Endothelial cell of umbilical vein (primary cell): ENCODE measurements at places on chromosomes 5 and 9. TPM values are rescaled to one million over a fixed set of nuclear protein-coding genes. Genes with fewer than 3 reads are reported as not detected.

GRCh38 chr5:59593439-59594007, 300.0 kb downstream of the PDE4D start:
- DNase-seq, result no peak

DNA sequence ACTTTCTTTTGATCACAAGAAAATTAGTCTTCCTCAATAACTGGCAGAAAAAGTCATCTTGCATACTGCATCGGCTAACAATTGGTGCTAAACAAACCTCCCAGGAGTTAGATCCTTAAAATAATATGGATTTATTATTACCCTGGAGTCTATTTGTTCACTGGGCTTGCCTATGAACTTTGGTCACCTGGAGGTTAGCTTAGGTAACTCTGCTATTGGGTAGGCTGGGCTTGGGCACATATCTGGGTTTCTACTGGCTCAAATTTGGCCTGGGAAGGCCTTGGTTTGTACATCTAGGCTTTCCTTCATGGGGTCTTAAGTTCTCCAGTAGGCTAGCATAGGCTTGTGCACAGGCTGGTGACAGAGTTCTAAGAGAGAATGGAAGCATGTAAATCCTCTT, 279.9 kb downstream of the RASEF start:
- DNase-seq, result no peak

DNA sequence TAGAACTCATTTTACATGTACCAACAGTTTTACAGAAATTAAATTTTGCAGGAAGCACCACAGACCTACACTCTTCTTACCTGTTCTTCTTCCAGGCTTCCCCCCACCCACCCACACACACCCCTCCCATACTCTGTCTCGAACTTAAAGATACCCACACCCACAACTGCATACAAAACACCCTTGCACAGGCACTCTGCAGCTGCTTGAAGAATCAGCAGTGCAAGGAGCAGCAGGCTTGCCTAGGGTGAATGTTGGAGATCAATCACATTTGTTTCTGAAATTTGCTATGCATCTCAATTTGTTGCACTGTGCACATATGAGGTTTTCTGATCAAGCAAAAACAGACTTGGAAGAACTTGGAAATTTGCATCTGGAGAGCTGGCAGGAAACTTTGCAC, 77.5 kb upstream of the TGFBR1 start:
- DNase-seq, result no peak

Gene CBY3
- total RNA-seq, result not detected in 2 replicates

Gene IRF1
- 17.7 and 28.0 TPM in 2 replicates for total RNA-seq

DNA sequence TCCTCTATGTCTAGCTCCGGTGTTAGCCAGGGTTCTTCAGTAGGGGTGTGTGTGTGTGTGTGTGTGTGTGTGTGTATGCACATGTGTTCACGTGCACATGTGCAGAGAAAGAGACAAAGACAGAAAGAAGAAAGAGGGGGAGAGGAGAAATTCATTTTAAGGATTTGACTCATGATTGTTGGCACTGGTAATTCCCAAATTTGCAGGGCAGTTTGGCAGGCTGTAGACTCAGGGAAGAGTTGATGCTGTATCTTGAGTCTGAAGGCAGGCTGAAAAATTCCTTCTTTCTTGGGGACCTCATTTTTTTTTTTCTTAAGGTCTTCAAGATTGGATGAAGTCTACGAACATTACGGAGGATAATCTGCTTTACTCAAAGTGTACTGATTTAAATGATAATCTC, 335.7 kb downstream of the NSG2 start:
- no peak for DNase-seq

DNA sequence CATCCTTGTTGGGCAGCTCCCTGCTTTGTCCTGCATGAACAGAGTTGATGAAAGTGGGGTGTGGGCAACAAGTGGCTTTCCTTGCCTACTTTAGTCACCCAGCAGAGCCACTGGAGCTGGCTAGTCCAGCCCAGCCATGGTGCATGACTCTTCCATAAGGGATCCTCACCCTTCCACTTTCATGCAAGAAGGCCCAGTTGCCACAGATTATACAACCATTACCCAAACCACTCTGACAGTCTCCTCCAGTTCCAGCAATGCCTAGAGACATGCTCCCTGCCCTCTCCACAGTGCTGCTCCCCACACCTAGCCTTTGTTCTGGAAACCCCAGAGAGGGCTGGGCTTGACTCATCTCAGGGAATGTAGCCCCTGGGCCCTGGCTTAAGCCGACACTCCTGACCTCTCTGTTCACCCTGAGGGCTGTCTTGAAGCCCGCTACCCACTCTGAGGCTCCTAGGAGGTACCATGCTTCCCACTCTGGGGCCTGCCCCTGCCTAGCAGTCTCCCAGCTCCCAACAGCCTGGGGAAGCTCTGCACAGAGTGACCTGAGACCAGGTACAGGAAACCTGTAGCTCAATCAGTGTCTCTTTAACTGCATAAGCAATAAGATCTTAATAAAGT, 3.9 kb downstream of the SLC35A4 start:
- no peak for DNase-seq

Gene TSSK1B
- total RNA-seq, result 0.12 TPM in 1 of 2 replicates, not detected in the other

- DNase-seq, result no peak
These were observed 147.3 kb downstream of the FAM114A2 start for GRCh38 chr5:153891394-153891793.

- DNase-seq, result peak; percentile 48
These were observed at the start of gene BNC2 for GRCh38 chr9:16870596-16871335. TSS of gene BNC2 (minus strand) at chr9:16870670. CDS start at chr9:16870648, 22 bp downstream.

DNA sequence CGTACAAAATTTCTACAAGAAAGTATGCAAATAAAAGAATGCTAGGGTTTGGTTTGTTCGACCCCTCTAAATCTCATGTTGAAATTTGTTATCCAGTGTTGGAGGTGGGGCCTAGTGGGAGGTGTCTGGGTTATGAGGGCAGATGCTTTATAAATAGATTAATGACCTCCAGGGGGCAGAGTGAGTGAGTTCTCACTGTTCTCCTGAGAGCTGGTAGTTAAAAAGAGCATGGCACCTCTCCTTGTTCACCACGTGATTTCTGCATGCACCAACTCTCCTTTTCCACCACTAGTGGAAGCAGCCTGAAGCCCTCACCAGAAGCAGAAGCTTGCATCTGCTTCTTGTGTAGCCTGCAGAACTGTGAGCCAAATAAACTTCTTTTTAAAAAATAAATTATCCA, 50.4 kb upstream of the FAM170A start:
- DNase-seq, result peak; percentile 25

Gene STOM
- total RNA-seq, result 138 and 170 TPM in 2 replicates

Gene OMD
- not detected in 2 replicates for total RNA-seq

Gene TLX3
- not detected in 2 replicates for total RNA-seq

GRCh38 chr9:95201206-95201605, 116.3 kb downstream of the FANCC start:
- DNase-seq, result no peak

Gene MCC
- 23.0 and 27.5 TPM in 2 replicates for total RNA-seq

Gene PLGRKT
- total RNA-seq, result 20.3 and 21.2 TPM in 2 replicates

DNA sequence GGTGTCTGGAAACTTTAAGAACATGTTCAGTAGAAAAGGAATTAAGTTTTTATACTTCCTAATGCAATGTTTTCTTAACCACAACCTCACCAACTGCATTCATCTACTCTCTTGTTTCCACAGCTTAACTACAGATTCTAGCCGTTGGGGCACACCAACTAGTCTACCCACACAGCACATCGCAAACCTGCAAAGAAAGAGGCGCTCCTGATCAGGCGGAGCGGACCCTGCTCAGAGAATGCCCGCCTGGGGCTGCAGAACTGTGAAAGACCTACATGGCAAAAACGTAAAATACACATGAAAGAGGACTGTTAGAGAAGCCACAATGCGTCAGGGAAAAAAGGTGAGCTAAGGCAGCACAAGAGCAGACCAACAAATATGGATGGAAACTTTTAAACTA, 75.4 kb upstream of the RAPGEF6 start:
- DNase-seq, result no peak

DNA sequence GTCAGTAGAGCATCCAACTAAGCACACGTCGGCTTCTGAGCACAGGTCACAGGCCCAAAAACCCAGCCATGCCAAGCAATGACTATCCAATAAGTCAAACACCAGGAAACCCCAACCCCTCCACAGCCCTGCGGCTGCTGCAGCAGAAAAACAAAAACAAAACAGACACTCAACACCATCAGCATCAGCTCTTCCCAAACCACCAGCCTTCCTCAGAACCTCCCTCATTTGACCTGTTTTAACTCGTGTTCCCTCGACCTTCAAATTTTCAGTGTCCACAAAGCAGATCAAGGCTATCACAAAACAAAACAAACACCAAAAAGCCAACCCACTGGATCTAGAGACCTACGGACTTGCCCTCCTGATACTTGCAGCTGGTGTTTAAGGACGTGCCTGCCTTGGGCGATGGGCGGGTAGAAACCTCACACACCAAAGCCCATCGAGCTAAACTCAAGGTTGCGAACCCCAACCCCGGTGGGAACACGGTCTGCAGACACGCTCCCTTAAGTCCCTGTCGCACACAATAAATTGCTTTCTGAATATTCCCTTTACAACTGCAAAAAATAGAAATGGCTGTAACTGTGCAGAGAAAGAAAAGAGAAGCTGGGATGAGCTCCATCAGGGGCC, 247.1 kb upstream of the ANKRD55 start:
- no peak for DNase-seq

DNA sequence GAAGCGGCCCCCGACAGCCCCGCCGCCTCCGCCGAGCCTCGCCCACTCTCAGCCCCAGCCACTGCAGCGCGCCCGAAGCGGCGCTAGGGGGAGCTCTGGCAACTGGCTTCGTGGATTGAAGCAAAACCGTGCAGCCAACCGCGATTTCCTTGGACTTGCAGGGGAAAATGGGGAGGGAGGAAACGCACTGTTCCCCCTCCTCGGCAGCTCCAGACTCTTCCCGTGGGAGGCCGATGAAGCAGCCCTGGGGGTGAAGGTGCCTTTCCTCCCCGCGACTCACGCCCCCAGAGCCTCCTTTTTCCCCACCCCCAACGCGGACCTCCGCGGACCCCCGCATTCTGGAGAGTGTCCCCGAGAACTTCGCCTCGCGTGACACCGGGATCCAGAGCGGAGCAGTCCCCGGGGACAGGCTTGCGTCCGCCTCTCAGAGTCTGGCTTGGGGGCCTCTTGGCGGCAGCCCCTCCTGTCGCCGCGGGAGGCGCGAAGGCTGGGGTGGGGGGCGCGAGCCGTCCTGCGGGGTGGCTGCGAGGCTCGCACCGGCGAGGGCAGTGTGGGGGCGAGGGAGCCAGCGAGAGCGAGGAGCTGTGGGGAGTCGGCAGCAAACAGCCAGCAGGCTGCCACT, 3.8 kb downstream of the IER5L start:
- peak; percentile 81 for DNase-seq

DNA sequence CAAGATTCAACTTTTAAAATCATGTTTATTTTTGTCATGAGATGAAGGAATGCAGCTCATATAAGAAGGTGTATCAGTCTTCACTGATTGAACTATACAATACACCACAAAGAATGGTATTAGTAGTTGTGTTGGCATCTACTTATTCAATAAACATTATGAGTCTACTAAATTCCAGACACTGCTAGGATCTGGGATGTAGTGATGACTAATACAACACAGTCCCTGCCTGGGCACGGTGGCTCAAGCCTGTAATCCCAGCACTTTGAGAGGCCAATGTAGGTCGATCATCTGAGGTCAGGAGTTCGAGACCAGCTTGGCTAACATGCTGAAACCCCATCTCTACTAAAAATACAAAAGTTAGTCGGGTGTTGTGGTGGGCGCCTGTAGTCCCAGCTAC, 171.4 kb upstream of the NFIB start:
- no peak for DNase-seq

Gene CCDC192
- not detected in 2 replicates for total RNA-seq

DNA sequence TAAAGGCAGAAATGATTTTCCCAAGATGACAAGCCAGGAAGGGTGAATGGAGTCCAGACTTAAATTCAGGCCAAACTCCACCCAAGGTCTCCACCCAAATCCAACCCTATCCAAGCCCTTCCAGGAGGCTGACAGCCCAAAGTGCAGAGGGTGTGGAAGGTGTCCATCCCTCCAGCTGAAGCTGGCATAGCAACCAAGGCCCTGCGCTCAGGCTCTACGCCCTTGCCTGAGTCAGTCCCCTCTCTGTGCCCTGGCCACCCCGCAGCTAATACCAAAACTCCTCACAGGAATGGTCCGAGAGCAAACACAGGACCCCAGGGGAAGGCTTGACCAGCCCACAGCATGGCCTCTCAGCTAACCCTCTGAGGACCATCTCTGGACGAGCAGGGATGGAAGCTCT, 2.1 kb downstream of the SEPTIN8 start:
- DNase-seq, result no peak

Gene CAMK2A
- not detected in 2 replicates for total RNA-seq

Gene GRM6
- not detected in 2 replicates for total RNA-seq

DNA sequence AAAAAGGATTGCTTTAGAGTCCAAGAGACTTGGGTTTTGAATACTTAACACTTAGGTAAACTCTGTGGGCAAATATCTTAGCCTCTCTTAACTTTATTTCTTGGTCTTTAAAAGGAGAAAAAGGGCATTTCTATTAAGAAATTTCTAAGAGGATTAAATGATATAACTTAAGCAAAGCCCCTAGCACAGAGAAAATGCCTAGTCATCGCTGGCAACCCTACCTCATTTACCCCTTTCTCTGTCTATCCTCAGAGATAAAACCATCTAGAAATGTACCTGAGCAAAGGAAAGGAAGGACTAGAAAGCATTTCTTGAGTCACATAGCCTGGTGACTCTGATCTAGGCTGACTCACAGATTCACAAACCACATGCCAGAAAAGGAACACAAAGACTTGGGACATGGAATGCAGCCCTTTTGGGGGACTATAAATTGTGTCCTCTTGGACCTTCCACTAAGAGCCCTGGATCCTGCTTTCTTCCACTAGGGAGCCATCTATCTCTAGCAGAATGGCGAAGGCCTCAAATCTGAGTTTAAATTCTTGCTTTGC, 120.6 kb downstream of the FOXD1 start:
- DNase-seq, result no peak
